Urinary bladder (tissue), 4 donors: ENCODE measurements at places on chromosomes 5 and 9. TPM values are rescaled to one million over a fixed set of nuclear protein-coding genes. Genes with fewer than 3 reads are reported as not detected.

The DMRT3 gene
- 0.09 TPM for polyA plus RNA-seq

The RFK gene
- polyA plus RNA-seq, result 14.8 TPM

The SLC23A1 gene
- polyA plus RNA-seq, result not detected

The NAA35 gene
- 11.2 TPM for polyA plus RNA-seq

The ZCCHC7 gene
- polyA plus RNA-seq, result 10.9 TPM

The ZFP37 gene
- 3.7 TPM for polyA plus RNA-seq

The AK1 gene
- 57.2 TPM for polyA plus RNA-seq

The NPDC1 gene
- 120 TPM for polyA plus RNA-seq

The BRINP1 gene
- 0.23 TPM for polyA plus RNA-seq

The CTXN3 gene
- polyA plus RNA-seq, result 0.06 TPM

The AQP7 gene
- 8.7 TPM for polyA plus RNA-seq

The NKD2 gene
- polyA plus RNA-seq, result 7.5 TPM

The STKLD1 gene
- 1.1 TPM for polyA plus RNA-seq

The SLC1A3 gene
- polyA plus RNA-seq, result 15.7 TPM

The PTPN3 gene
- polyA plus RNA-seq, result 1.9 TPM

The CDKN2B gene
- 4.2 TPM for polyA plus RNA-seq

The SLC34A1 gene
- polyA plus RNA-seq, result 0.04 TPM

The GTF3C5 gene
- polyA plus RNA-seq, result 50.3 TPM

The PCDHA3 gene
- 0.41 TPM for polyA plus RNA-seq

The RETREG1 gene
- polyA plus RNA-seq, result 4.7 TPM

The TLX3 gene
- polyA plus RNA-seq, result 0.16 TPM

The KDM3B gene
- 36.2 TPM for polyA plus RNA-seq

The SCGB3A2 gene
- not detected for polyA plus RNA-seq

The EMB gene
- 5.0 TPM for polyA plus RNA-seq

The FABP6 gene
- polyA plus RNA-seq, result 0.68 TPM

The FOXD4L5 gene
- not detected for polyA plus RNA-seq

The LRRC14B gene
- polyA plus RNA-seq, result not detected

The SPOUT1 gene
- 22.4 TPM for polyA plus RNA-seq

The AKNA gene
- 25.5 TPM for polyA plus RNA-seq

The SPINK7 gene
- not detected for polyA plus RNA-seq

The NMUR2 gene
- polyA plus RNA-seq, result not detected

The LRRC19 gene
- polyA plus RNA-seq, result not detected

The SLC36A2 gene
- 0.03 TPM for polyA plus RNA-seq

The PRUNE2 gene
- polyA plus RNA-seq, result 181 TPM

The RNF44 gene
- 25.8 TPM for polyA plus RNA-seq

The GRIA1 gene
- polyA plus RNA-seq, result 0.27 TPM

The NAIP gene
- 8.2 TPM for polyA plus RNA-seq
